ENCODE measurements at places on chromosomes 1 and 21. TPM values are rescaled to one million over a fixed set of nuclear protein-coding genes. Genes with fewer than 3 reads are reported as not detected.

DNA sequence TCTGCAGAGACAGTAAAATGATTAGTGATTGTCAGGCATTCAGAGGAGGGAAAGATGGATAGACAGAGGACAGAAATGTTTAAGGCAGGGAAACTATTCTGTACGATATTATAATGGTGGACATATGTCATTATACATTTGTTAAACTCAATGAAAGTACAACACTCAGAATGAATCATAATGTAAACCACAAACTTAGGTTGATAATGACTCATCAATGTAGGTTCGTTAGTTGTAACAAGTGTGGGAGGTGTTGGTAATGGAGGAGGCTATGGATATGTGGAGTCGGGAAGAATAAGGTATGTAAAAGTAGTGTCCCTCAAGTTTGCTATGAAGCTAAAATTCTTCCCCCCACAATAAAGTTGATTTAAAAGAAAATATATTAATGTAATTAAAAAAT lies 455.0 kb downstream of the BRINP3 start:
- no peak for DNase-seq
- no peak overlapping the region for H3K4me3 ChIP-seq
- no peak overlapping the region for H3K27ac ChIP-seq

DNA sequence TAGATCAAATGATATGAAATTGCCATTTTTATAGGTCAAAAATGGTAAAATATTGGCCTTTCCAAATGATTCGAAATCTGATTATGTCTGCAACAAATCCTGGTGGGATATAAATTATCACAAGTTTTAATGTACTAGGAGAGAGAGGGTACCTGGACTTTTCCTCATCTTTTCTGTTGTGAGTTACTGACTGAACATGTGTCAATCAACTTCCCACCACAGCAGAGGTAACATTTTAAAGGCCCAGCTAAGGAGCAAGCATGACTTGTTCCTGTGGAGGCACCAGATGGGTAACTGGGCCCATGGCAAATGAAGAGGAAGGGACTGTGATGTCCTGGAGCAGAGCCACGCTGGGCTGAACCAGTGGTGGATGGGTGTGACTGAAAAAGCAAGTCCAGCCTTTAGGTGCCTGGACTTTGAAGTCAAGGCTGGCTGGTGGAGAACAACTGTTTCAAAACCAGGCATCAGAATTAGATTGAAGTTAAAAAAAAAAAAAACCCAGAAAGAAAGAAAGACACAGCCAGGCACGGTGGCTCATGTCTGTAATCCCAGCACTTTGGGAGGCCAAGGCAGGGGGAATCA lies 6.6 kb downstream of the MR1 start:
- peaks cover 4% of the 10 kb centered on the region for H3K4me1 ChIP-seq
- no peak overlapping the region for H3K4me3 ChIP-seq
- H3K27me3 ChIP-seq, result no peaks in the 10 kb centered on the region
- H3K27ac ChIP-seq, result no peak overlapping the region
- no peaks in the 10 kb centered on the region for H3K36me3 ChIP-seq
- DNase-seq, result no peak

GRCh38 chr1:27634985-27635367 lies at the start of gene FGR:
FGR (minus strand) TSS chr1:27635185; CDS start chr1:27623916, 11,269 bp downstream.
- no peak within 1 kb of the TSS for H3K27ac ChIP-seq
- no peak for DNase-seq
- no peaks in the 10 kb centered on the region for H3K36me3 ChIP-seq

DNA sequence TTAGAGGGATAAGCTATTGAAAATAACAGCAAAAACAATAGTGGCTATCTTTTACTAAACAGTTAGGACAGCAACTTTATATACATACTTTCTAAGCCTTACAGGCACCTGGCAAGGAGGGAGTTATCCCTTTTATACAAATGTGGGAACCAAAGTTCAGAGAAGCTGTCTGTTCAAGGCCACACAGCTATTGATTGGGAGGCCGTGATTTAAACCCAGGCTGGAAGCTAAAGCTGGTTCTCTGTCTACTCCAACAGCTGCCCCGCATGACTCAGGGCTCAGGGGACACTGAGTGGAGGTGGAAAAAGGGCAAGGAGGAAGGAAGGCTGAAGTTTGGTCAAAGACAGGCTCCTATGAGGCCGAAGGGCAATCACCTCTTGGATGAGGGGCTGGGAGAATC lies 26.7 kb downstream of the KCNA2 start:
- no peaks in the 10 kb centered on the region for H3K36me3 ChIP-seq
- no peaks in the 10 kb centered on the region for H3K4me1 ChIP-seq
- H3K27me3 ChIP-seq, result peaks cover 42% of the 10 kb centered on the region
- H3K4me3 ChIP-seq, result no peak overlapping the region

The OR2L3 gene
- not detected for total RNA-seq

The MAN1A2 gene
- 19.1 TPM for total RNA-seq
